GOT3 (cell line): ENCODE measurements at places on chromosomes 5 and 9.

DNA sequence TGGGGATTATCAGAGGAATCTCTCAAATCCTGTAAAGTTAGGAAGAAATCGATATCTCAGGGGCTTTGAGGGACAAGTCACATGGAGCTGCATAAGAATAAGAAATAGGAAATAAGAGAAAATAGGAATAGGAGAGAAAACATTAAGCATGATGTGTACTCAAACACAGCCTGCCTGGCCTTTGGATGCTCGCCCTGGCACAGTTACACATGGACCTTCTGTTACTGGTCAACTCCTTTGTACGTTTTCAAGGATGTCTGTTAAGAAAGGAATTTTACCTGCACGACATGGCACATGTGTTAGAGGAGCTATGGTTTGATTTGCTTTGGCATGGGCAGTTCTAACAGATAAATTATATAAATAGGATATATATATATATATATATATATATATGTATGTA is 321.2 kb downstream of the CDH12 start:
- DNase-seq = no peak

GRCh38 chr9:16039988-16040761 is 487.3 kb downstream of the CCDC171 start:
- no peak for DNase-seq

- no peak for DNase-seq
These were observed 54.5 kb upstream of the FST start for GRCh38 chr5:53425687-53426511.

DNA sequence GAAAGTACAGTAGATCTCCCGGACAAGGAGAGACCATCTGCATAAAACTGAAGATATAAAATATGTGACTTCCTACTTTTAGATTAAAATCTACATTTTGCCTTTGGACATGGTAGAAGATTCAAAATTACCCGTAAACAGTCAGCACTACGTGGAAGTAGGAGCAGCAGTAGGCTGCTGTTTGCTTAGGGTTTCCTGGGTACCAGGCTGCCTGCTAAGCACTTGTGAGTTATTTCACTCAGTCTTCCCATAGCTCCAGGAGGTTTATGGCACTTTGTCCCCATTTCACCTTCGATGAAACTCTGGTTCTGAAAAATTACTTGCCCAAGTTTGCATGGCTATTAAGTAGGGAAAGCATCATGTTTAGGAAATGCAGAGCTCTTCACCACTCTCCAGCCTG is 92.6 kb downstream of the STK32A start:
- no peak for DNase-seq

- DNase-seq = no peak
These were observed 240.7 kb downstream of the NR3C1 start for GRCh38 chr5:143162810-143163209.

- no peak for DNase-seq
These were observed 21.1 kb downstream of the TMEM232 start for GRCh38 chr5:110705349-110705748.

GRCh38 chr5:56357426-56357825 is 124.3 kb upstream of the ANKRD55 start:
- no peak for DNase-seq

- DNase-seq = no peak
These were observed 951.1 kb upstream of the NUDT12 start for GRCh38 chr5:104513640-104514072.

DNA sequence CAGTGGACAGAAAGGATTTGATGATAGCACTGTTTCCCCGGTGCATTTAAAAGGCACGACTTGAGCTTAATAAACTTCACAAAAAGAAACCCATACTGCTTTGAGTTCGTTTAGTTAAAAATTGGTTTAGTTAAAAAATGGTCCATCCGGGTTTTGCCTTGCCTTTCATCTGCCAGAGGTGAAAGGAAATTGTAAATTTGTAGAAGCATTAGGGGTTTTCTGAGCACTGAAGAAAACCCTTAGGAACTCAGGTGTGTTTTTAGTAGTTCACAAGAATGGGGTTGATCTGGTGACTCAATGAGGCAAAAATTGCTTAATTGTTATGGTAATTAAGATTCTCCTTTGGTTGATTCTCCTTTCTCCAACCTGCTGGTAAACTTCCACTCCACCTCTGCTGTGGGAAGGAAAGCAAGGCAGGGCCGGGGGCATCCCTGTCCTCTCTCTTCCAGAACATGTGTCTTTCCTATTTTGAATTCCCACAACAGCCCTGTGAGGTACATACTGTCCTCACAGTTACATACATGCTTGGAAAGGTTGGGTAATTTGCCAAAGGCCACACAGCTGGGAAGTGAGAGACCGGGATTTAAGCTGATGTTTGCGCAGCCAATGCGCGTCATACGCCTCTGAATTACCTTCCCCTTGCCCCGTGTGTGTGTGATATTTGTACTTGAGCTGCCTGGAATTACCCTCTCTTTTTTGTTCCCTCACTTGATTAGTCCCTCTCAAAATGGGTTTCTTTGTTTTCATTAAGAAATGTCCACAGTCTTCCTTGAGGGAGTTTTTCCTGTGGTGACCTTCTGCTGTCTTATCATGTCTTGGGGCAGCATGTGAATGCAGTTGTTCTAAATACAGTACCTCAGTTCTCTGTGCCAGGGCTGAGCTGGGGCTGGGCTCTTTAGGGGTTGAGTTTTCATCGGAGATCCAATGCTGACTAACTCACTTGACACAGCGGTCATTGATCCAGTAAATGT is 94.4 kb downstream of the ARHGAP26 start:
- DNase-seq = no peak
